Stimulated activated CD8-positive, alpha-beta memory T cell treated with anti-CD3 and anti-CD28 coated beads, Interleukin-4, amount 100 ng/mL, for 1 hour (primary cell): ENCODE measurements at places on chromosomes 5 and 9.

DNA sequence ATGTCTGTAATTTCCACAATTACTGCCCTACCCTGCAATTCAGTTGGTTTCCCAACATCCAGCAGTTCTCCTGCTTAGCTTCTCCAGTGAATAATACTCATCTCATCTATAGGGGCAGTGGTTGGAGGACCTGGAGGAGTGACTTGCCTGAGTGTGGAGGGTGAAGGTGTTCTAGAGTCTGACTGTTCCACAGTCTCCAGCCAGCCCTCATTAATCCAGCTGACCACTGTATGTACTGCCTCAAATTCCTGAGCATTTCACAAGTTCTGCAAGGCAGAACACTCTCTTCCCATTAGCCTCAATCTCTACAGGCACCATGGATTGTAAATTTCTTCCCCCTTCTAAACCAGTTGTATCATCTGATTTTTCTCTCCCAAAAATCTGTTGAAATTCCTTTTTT lies 147.4 kb upstream of the NFIL3 start:
- DNase-seq = no peak

DNA sequence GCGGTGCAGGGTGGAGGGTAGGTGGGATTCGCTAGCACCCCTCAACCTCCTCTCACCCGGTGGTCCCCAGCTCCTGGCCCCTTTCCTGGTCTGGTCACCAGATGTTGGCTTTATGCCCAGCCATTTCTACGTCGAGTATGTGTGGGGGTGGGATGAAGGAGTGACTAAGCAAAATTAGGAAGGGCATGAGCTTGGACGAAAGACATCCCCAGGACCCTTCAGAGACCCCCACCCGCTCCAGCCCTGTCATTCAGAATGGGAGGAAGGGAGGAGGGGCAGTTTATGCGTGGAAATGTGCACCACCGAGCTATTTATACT lies 742 bp downstream of the BHMT2 start:
- DNase-seq = no peak

DNA sequence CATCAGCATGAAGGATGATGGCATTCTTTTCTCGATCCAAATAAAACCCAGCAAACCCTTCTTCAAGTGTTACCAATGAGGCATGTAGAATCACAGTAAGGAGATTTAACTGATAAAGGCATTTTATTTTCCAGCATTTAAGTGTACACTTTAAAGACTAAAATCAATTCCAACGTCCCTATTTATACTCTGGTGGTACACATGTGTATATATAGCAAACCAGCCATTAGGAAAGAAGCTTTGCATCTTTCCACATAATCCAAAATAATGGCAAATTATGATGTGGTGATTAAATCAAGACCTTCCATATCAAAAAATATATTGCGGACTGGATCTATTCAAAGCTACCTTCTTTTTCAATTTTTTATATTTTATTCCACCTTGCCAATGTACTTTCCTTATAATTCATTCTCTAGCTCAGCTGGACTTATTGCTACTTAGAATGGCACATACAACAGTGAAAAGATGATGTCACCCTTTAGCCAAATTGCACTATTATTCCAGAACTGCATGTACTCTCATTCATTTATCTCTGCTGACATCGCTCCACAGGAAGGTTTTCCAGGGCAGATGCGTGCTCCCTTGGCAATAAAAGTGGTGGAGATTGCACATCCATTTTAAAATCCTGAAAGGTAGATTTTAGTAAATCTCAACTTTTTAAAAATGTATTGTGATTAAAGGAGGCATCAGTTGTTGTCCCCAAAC lies 63.3 kb upstream of the SLC30A5 start:
- no peak for DNase-seq

DNA sequence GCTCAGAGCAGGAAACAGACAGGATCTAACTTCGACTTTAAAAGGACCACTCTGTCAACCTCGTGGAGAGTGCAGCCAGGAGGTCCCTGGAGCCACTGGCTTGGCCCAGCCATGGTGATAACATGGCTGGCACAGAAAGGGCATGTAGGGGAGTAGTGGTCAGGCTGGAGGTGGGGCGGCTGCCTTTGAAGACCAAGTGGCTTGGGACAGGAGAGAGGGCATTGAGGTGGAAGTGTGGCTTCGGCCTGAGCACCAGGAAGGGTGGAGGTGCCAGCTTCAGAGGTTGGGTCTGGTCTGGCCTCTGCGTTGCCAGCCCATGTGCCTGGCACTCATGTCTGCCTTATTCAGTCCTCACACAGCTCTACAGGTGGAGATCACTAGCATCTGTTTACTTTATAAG lies 270.0 kb downstream of the NSG2 start:
- no peak for DNase-seq

DNA sequence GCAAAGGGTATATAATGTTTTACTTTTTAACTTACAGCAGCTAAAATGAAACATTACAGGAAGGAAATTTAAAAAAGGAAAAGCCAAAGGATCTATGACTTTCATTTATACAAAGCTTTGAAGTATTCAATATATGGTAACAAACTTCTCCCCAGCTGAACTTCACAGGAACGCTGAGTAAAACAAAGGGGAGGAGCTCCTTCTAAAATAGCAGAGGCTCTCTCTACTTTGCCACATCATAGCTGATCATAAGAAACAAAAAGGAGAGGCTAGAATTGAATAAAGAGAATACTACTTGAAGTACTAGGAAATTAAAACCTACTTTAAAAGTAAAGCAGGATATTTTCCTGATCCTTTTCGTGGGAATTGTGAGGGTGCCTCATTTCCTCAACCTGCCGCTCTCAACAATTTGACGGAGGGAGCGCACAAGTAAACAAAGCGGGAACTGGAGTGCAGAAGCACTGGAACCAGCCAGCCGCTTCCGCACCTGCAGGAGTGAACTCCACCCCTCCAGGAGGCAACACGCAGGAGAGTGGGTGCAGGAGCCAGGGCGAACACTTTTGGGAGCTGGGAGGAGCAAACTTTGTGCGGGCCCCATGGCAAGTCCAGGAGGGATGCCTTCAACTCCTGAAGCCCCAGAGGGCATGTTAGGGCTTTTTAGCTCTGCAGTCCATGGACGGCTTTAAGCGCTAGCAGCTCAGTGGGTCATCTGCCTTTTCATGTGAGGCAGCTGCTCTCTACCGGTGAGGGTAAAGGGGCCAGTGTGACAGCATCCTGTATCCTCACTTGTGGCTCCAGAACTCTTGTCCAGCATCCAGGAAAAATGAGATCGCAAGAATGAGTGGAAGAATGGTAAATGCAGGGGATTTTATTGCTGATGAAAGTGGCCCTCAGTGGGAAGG lies 757.4 kb downstream of the PTPRD start:
- no peak for DNase-seq

DNA sequence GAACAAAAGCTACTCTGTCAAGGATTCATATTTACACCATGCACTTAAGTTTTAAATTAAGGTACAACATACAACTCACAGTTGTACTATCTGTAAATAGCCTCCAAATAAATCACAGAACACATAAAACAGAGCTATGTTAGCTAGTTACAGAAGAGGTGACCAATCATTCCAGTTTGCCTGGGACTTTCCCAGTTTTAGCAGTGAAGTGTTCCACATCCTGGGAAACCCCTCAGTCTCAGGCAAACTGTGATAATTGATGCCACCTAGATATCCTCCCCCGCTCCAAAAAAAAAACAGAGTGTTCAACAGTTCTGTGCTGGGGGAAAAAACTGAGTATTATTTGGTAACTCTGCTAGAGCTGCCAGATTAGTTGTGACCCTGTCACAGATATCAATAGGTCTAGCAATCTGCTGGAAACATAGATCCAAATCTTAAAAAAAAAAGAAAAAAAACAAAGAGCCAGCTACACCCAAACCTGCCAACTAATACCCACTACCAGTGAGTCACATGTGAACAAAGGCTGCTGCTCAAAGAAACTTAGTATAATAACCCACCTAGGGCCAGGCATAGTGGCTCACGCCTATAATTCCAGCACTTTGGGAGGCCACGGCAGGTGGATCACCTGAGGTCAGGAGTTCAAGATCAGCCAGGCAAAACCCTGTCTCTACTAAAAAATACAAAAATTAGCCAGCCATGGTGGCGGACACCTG lies 5.7 kb downstream of the TBCA start:
- no peak for DNase-seq

DNA sequence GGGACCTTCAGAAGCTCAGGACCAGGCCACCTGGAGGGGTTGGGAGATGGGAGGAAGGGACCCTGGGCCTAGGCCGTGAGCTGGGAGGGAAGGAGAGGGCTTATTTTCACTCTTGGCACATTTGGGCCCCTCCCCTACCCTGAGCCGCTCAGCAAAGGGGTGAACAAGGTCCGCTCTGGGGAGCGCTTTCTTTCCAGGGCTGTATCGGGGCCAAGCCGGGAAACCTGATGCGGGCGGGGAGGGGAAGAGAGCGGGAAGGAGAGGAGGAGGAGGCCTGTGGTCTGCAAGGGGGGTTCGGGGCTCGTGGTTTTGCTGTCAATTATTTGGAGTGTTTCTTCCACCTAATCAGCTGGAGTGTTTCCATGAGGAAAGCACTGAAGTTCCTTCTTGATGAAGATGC lies 62.7 kb upstream of the RXRA start:
- DNase-seq = no peak

- no peak for DNase-seq
Observed at GRCh38 chr5:110441035-110441434, 285.4 kb downstream of the TMEM232 start.

GRCh38 chr5:67063055-67063454 lies 133.5 kb downstream of the CD180 start:
- no peak for DNase-seq
